Hematopoietic multipotent progenitor cell (in vitro differentiated cells): ENCODE measurements at places on chromosomes 2 and 18.

- no peak for DNase-seq
Observed at GRCh38 chr2:168002021-168002553, 245.3 kb downstream of the STK39 start.

- DNase-seq, result no peak
Observed at GRCh38 chr2:236886456-236886855, 199.2 kb upstream of the COPS8 start.

GRCh38 chr18:45197526-45197970 is 417.7 kb upstream of the SLC14A2 start:
- DNase-seq, result peak; percentile 52

- DNase-seq, result peak; percentile 50
Observed at GRCh38 chr2:72543497-72544216, 282.2 kb downstream of the EXOC6B start.

DNA sequence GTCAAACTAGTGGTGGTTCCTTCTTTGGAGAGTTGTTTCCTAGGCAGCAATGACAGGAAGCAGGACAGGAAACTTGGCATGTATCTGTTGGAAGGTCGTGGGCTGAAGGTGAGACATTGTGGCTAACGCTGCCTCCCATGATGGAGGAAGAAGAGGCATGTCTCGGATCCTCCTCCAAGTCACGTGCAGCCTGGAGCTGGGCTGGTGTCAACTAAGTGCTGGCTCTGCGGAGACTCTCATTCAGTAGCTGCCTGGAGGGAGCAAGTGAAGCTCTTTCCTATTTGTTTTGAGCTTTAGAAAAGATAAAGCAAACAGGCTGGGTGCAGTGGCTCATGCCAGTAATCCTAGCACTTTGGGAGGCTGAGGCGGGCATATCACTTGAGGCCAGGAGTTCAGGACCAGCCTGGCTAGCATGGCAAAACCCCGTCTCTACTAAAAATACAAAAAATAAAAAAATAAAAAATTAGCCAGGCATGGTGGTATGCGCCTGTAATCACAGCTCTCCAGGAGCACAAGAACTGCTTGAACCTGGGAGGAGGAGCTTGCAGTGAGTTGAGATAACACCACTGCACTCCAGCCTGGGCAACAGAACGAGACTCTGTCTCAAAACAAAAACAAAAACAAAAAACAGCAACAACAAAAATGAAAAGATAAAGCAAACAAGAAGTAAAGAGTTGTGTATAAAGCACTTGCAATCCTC is 28.2 kb upstream of the INO80C start:
- DNase-seq, result no peak

DNA sequence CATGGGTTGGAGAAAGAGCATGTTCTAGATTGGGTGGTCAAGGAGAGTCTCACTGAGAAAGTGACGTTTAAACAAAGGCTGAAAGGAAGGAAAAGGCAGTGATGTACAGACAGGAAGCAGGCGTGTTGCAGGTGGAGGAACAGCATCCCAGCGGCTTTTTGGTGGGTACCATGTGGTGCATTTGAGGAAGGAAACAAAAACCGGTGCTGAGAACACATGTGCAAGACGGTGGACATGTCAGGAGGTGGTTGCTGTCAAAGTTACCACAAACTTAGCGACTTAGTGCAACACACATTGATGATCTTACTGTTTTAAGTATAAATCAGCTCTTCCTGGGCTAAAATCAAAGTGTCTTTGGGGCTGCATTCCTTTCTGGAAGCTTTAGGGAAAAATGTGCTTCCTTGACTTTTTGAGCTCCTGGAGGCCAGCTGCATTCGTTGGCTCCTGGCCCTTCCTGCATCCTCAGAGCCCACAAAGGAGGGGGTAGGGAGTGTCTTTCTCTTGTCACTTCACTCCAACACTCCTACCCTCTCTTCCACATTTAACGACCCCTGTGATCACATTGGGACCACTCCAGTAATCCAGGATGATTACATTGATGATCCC is 380.6 kb downstream of the FBXO15 start:
- DNase-seq, result peak; percentile 90

DNA sequence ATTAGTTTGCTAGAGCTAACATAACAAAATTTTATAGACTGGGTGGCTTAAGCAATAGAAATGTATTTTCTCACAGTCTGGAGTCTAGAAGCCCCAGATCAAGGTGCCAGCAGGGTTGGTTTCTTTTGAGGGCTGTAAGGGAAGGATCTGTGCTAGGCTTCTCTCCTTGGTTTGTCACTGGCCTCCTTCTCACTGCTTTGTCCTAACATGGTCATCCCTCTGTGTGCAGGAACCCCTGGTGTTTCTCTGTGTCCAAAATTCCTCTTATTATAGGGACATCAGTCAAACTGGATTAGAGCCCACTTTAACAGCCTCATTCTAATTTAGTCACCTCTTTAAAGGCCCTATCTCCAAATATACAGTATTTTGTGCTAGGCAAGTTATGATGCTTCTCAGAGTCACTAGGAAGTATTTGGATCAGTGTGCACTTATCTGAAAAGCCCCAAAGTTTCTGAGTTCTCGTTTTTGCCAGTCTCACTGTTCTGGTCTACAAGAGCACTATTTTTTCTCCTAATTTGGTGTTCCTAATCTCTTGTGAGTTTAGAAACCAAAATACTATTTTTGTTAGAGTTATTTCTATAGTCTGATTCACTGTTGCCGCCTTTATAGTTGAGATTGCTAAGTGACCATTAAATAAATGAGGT is 29.0 kb downstream of the ZC3H6 start:
- no peak for DNase-seq

GRCh38 chr2:11344956-11345677 is 681 bp upstream of the ROCK2 start:
- DNase-seq, result no peak

DNA sequence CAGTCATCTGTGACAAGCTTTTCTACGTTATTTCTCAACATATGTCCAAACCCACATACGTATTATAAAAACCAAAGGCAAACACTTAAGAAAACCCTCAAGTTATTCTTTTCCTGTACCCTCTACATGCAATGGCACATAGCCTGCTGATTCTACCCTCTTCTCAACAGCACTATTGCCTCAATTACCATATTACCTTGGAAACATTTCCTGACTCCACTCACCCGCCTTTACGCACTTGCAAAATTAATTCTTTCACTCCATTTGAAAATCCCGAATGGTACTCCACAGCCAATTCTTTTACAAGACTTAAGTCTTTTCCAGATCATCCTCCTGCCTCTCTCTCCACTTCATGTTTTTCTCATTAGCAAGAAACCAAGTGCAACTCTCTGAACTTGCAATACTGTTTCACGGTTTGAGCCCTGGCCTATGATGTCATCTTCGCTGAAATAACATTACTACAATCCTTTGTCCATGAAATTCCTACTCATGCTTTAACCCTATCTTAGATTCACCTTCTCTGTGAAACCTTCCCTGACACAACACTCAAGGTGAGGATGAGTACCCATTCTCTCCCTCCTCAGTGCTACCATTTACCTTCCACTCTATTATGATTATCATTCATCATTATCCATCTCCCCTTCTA is 29.0 kb downstream of the SESTD1 start:
- DNase-seq, result no peak
